ENCODE measurements at places on chromosomes 11 and 22. TPM values are rescaled to one million over a fixed set of nuclear protein-coding genes. Genes with fewer than 3 reads are reported as not detected.

MMP8 gene
- not detected for polyA plus RNA-seq

DMC1 gene
- polyA plus RNA-seq, result 5.5 TPM

RTN4RL2 gene
- polyA plus RNA-seq, result 3.4 TPM

DNAJB13 gene
- polyA plus RNA-seq, result 3.8 TPM

GAS2 gene
- 9.4 TPM for polyA plus RNA-seq

IFTAP gene
- polyA plus RNA-seq, result 53.5 TPM

GRCh38 chr11:42841556-42841955 is 470.2 kb upstream of the API5 start:
- no peak for DNase-seq

DNA sequence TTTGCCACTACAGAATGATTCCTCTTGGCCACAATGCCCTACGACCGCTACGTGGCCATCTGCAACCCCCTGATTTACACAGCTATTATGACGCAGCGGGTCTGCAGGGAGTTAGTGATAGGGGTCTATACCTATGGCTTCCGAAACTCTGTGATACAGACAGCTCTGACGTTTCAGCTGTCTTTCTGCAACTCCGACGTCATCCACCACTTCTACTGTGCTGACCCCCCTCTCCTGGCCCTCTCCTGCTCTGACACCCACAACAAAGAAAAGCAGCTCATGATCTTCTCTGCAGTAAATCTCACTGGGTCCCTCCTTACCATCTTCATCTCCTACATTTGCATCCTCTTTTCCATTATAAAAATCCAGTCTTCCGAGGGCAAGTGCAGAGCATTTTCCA is 52.3 kb upstream of the OR5P2 start:
- no peak for DNase-seq

DNA sequence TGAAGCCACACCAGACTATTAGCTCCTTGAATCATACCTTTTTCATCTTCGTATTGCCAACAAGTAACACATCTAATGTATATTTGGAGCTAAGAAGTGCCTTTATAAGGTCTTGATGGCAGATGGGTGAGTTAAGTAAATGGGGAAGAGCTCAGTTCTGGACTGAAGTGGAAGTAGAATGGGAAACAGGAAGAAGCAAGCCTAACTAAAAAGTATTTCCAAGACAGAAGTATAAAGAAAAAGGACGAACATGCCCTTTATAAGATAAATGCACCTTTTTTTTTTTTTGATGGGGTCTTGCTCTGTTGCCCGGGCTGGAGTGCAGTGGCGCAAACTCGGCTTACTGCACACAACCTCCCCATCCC is 14.5 kb downstream of the CRTAM start:
- DNase-seq, result no peak

GRCh38 chr22:42962295-42963230 is 52.4 kb downstream of the PACSIN2 start:
- peak; percentile 82 for DNase-seq

DNA sequence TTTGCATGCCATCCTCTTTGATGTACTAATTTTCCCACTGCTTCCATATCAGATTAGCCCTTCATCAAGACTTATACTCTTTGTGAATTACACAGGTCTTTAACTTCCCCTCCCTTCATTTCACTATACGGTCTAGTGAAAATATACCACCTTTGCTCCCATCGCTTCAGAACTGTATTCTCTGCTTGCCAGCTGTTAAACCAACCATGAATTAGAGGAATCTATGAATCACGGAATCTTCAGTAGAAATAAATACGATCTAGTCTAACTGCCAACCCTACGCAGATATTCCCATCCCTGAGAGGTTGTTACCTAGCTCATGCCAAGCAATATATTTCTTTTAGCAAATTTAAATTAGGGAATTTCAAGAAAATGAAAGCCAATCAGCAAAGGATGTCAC is 177.8 kb upstream of the MPPED2 start:
- DNase-seq, result no peak

DNA sequence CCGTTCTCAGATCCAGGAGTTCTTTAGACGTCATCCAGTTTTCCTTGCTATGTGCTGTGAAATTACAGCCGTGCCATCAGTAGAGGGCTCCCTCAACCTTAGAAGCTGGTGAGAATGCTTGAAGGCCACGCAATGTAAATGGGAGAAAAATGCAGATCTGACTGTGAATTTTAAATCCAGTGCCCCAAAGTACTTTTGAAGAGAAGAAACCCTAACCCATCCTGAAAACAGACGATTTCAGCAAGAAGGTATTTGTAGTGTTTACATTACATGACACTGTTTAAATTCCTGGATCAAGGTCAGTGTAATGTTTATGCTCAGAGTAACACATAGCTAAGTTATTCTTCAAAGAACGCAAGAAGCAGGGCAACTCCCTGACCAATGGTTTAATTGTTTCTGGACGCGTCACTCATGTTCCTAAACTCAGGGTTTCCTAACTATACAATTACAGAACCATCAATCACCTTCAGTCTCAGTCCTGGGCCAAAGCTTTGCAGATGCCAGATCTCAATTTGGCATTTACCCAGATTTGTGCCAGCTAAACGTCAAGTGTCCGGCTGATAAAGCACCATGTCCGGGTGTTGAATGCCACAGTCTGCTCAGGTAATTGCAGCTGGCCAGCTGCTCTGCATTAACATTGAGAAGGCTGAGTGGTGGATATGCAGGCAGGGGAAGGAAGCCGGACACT is 38.2 kb downstream of the ADAMTS8 start:
- no peak for DNase-seq

DNA sequence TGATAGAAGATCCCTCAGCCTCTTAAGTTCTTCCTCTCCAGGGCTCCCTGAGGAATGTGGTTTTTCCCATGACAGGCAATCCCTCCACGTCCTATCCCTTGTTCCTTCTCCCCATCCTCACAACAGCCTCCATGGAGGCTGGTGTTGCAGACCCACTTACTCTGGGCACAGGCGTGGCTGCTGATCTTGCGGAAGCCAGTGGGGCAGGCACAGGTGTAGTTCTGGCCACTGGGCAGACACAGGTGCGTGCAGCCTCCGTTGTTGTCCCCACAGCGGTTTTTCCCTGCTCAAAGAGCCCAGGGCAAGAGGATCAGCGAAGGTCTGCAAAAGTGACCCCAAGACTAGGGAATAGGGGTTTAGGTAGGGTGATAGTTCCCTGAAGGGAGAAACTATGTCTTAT is 29.1 kb downstream of the LRP4 start:
- no peak for DNase-seq

DNA sequence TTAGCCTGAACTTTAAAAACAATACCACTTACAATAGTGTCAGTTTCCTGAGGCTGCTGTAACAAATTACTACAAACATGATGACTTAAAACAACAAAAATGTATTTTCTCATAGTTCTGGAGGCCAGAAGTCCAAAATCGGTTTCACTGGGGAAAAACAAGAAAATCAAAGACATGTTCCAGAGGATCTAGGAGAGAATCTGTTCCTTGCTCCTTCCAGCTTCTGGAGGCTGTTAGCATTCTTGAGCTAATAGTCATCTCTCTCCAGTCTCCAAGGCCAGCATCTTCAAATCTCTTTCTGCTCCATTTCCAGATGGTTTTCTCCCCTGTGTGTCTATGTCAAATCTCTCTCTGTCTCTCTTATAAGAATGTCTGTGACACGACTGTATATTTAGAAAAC is 67.6 kb upstream of the TEAD1 start:
- DNase-seq, result no peak

- DNase-seq, result no peak
Observed at GRCh38 chr11:69572861-69573260, 68.1 kb upstream of the CCND1 start.

DNA sequence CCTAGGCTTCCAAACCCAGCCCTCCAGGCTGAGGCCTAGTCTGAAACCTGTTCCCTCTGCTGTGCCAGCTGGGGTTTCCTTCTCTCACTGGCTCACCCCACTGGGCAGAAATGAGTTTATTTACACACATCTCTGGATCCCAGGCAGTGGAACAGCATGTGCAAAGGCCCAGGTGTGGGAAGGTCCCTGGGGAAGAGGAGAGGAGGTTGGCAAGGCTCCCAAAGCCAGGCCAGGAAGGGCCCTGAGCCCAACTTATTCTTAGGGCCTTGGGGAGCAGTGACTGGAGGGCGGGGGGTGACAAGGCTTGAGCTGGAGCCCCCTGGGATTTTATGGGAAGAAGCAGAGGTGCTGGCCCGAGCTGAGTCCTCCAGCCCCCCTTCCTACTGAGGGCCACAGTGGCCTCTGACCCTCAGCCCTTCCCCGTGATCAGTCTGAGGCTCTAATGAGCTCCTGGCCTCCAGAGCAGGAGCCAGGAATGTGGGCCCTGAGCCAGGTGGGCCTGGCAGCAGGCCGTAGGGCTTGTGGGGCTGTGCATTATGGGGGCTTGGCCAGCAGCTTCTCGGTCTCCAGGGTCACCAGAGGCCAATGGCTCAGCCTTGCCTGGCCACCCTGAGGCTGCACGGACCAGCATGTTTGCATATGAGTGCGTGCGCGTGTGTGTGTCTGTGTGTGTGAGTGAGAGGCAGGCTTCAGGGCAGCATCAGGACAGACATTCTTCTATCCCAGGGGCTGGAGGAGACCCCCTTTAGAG is 2.9 kb downstream of the MYO7A start:
- peak; percentile 74 for DNase-seq

GRCh38 chr22:17606496-17606895 is 22.1 kb downstream of the ATP6V1E1 start:
- DNase-seq, result no peak

DNA sequence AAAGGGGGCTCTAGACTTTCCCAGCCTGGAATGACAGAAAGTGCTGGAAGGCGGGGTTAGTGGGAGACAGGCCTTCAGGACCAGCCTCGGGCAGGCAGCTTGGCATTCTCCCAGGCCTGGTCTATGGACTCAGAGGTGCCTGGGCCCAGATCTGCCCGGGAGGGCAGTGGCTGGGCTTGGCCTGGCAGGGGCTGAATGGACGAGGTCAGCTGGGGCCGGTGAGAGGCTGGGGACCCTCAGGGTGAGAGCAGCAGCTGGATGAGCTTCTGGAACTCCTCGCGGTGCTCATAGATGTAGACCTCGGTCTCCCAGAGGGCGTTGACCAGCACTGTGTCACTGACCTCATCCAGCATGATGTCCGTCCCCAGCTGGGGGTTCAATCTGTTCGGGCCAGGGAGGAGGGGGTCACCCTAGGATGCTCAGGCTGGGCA is 1.5 kb upstream of the BAIAP2L2 start:
- no peak for DNase-seq

DNA sequence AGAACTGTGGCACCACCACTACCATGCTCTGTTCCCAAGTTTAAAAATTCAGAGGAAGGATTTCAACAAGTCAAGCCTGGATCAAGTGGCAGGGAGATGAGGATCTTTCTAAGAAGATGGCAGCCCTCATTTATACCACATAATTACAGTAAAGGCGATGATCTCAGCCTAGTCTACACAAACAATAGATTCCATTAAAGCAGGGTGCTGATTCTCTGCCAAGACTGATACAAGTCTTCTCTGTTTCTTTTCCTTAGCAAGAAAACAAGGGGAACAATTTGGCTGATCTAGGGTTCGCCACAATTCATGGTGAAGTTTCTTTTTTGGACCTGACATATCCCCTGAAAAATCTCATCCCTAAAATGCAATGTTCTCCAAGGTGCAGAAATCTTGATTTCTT is 73.9 kb downstream of the PPFIBP2 start:
- DNase-seq, result no peak

DNA sequence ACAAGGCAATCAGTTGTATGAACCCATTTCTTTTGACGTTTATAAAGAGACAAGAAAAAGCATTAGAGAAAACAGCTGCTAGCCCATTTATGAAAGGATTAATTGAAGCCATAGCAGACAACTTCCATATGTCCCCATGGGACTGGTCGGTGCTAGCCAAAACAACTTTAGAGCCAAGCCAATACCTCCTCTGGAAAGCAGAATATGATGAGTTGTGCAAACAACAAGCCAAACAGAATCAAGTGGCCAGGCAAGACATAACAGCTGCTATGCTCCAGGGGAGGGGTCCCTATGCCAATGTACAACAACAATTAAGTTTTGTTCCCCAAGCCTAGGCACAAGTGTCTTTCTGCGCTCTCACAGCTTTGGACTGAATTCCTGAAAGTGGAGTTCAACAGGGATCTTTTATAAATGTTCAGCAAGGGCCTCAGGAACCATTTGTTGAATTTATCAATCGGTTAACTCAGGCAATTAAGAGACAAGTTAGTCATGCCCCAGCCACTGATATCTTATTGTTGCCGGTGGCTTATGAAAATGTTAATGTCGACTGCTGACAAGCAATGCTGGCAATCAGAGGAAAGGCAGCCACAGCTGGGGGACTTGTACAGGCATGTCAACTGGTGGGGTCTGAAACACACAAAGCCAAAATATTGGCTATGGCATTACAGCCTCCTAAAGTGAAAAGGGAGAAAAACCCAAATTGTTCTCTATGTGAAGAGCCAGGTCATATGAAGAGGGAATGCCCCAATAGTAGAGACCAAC is 1593.1 kb upstream of the TENM4 start:
- DNase-seq, result peak; percentile 1

- DNase-seq, result no peak
Observed at GRCh38 chr11:33027846-33028536, 11.4 kb upstream of the TCP11L1 start.

DNA sequence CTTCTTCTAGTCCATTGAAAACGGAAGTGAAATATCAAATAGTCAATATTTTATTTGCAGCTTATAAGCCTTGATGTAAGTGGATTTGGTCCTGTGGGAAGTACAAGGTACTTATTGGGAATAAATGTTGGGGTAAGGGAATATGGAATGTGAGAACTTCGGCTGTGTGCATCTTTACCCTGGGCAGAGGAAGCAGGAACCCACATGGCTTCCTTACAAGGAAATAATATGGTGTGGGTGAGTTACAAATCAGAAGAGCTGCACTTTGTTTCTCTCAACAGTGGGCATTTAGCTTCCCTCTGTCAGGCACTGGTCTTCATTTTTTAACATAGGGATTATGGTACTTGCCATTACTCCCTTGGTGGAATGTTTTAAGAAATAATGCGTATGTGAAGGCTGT is 77.9 kb downstream of the SCN3B start:
- DNase-seq, result no peak
